H7 (cell line): ENCODE measurements at places on chromosomes 16 and 17. TPM values are rescaled to one million over a fixed set of nuclear protein-coding genes. Genes with fewer than 3 reads are reported as not detected.

Gene KRT17
- 0.07 TPM in 1 of 2 replicates, not detected in the other for total RNA-seq

Gene TMC8
- 0.67 and 3.3 TPM in 2 replicates for total RNA-seq

DNA sequence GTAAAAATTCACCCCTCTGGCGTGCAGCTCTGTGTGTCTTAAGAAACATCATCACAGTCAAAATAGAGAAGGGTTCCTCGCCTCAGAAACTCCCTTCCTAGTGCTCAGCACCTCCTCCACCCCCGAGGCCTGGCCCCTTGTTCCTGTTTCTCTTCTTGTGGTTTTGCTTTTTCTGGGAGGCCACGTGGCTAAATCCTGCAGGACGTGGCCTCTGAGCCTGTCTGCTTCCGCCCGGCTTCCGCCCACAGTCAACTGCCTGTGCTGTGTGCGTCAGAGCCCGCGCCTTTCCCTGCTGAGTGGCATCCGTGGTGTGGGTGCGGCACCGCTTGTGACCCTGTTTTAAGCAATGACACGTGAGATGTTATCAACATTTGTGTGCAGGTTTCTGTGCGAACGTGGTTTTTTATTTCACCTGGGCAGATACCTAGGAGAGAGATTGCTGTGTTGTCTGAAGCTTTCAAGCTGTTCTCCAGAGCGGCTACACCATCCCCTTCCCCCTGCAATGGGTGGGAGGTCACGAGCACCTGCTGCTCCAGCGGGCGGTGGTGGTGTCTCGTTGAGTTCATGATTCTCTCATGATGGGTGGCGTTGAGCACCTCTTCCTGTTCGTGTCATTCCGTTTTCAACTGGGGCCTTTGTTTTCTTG is 21.7 kb downstream of the ACSF3 start:
- no peak for DNase-seq

- DNase-seq = no peak
Measured at GRCh38 chr17:9465210-9465921, 110.3 kb downstream of the STX8 start.

Gene ABCA3
- 6.2 and 6.6 TPM in 2 replicates for total RNA-seq

- peak; percentile 90 for DNase-seq
Measured at GRCh38 chr17:7042501-7043181, 1.3 kb downstream of the SLC16A11 start.

DNA sequence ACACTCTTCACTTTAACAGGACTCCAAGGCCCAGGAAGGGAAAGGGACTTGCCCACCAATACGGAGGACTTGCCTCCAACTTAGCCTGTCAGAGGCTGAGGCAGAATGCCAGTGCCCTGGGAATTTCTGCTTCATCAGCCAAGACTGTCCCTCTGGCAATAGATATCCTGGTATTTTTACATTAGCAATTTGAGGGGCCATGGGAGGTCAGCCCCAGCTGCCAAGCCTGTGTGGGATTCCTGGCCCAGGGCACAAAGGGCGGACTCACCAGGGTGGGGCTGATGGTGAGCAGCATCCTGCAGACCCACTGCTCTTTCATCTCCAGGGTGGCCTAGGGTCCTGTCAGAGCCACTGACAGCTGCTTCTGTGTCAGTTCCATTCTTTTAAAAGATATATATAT is 78.3 kb upstream of the CIBAR2 start:
- peak; percentile 84 for DNase-seq

DNA sequence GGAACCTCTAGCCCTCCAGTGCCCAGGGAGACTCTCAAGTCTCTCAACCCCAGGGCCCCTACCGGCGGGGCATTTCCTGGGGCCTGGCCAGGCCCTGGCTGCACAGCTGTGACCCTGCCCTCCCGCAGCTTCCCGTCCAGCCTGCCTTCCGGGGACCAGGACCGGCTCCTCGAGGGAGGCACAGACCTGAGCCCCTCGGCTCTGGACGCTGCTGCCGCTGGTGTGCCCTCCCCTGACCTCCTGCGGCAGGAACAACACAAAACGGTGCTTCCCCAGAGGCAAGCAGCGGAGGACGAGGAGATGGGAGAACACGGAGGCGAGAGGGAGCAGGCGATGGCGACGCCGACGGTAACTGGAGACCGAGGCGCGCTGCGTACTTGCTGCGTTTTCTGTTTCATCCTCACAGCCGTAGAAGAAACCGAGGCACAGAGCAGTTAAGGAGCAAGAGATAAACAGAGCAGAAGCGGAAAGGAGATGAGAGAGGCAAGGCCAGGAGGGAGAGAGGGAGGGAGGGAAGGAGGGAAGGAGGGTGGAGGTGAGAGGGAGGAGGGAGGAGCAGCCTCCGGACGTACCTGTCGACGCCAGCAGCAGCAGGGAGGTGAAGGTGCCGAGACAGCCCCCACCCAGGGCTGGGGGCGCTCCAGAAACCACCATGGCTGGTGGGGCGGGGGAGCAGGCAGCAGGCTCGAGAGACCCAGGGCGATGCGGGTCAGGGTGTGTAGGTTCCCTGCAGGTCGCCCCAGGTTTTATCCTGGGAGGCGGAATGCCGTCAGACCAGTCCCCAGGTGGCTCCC is at the start of gene PRSS22:
PRSS22 (minus strand) TSS at position 720 of the 794 bp plus-strand sequence; CDS start at position 654, 66 bp downstream.
- peak; percentile 82 for DNase-seq

DNA sequence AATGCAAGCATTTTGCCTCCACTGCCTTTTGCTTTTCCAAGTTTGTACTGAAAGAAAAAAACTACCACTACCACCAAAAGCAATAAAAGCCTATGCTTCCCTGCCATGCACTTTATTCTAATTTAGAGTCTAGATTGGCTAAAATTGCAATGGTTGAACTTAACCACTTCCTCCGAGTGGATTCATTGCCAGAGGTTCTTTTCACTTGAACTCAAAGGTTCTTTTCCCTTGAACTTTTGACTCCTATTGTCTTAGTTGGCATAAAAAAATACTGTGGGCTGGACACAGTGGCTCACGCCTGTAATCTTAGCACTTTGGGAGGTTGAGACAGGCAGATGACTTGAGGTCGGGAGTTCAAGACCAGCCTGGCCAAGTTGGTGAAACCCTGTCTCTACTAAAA is 319.8 kb upstream of the GOT2 start:
- no peak for DNase-seq

DNA sequence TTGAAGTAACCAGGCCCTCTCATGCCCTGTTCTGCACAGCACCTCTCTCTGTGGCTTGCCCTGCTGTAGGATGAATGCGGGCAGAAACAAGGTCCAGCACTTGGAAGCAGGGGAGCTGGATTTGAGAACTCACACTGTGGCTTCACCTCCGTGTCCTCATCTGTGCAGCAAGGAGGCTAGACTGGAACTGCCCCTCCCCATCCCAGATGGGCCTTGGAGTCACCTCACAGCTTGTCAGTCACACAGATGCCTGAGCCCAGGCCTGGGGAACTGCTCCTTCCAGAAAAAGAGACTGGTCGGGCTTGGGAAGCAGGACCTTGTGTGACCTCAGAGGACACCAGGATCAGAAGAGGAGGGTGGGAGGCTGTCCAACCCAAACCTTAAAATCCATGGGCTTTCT is 180.8 kb downstream of the CCT6B start:
- no peak for DNase-seq

Gene KRT36
- total RNA-seq = not detected in 2 replicates

Gene HLF
- 0.22 and 0.55 TPM in 2 replicates for total RNA-seq

- DNase-seq = peak; percentile 90
Measured at GRCh38 chr16:892536-893255, 78.1 kb downstream of the LMF1 start.

Gene PIGQ
- 42.2 and 44.6 TPM in 2 replicates for total RNA-seq

DNA sequence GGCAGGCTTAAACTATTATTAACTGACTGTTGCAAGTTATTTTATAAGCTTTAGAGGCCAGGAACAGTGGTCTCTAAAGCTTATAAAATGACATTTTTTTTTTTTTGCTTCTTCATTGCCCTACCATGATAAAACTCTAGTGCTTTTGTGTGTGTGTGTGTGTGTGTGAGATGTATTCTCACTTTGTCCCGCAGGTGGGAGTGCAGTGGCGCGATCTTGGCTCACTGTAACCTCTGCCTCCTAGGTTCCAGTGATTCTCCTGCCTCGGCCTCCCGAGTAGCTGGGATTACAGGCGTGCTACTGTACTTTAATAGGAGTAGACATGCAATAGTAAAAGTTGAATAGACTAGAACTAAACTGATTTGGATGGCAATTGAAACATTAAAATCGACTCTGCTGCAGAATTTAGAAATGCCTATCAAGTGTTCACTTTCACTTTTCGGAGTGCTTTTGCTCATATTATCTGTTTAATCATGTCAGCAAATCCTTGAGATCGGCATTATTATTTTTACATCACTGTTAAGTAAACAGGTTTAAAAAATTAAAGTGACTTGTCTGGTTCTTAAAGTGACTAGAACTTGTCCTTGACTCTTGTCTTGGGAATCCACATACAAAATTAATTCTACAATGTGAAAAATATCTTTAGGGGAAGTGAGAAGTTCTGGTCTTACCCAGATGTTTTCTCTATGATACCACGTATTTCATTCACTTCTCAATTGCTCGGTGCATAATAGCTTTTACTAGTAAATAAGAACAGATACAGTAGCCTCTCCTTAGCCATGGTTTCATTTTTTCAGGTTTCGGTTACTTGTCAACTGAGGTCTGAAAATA is 8.4 kb upstream of the PCTP start:
- DNase-seq = no peak

Gene CDYL2
- total RNA-seq = 1.6 and 1.8 TPM in 2 replicates

DNA sequence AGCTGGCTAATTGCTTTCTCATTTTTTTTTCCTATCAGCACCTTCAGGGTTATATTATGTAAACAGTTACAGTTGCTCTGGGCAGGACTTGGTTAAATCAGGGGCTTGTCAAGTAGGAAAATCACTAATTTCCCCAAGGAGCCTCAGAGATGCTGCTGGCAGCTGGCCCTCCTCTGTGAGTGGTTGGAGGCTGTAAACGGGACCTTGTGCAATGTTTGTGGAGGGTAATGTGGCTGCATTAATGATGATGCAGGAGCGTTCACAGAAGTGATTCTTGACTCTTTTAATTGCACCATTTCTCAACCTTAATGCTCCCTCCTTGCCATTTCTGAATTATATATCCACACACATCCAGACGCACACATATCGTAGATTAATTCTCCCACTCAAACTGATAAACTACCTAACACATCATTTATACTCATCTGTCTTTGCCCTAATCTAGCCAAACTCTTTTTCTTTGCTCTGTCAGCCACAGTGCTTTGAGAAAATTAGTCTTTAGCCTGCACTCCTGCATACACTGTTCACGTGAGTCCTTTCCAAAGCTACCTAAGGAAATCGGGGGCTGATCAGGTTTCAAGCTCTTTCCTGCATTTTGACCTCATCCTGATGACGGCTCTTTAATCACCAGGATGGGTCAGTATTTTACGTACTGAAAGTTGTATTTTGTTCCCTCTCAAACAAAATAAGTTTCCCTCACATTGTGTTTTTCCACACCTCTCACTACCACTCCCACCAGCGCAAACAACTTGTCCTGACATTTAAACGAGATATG is 154.4 kb upstream of the PIRT start:
- no peak for DNase-seq

DNA sequence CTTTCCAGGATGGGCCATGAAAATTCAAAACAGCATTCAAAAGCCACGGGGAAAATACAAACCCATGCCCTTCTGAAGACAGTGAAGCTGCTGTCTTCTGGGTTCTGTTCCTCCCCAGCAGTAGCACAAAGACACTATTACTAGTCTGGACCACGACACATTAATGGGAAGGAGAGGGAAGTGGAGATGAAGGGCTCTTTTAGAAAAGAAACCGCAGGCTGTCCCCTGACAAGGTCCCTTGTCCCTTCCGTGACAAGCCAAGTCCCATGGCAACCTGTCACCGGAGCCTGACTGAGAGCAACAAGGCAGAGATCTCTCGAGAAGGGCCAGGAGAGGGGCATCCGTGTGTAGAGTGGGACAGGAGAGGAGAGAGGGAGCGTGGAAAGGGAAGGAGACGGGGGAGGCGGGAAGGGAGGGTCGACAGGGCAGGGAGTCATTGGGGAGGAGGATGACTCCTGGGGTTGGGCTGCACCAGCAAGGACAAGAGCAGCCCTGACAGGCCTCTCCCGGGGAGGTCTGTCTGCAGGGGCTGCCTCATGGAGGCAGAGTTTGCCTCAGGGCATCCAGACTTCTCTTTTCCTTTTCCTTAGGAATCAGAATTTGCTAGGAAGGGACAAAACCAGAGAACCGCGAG is 436.2 kb downstream of the SLC39A11 start:
- no peak for DNase-seq

- DNase-seq = no peak
Measured at GRCh38 chr16:86503830-86504229, 6.5 kb upstream of the FOXF1 start.

DNA sequence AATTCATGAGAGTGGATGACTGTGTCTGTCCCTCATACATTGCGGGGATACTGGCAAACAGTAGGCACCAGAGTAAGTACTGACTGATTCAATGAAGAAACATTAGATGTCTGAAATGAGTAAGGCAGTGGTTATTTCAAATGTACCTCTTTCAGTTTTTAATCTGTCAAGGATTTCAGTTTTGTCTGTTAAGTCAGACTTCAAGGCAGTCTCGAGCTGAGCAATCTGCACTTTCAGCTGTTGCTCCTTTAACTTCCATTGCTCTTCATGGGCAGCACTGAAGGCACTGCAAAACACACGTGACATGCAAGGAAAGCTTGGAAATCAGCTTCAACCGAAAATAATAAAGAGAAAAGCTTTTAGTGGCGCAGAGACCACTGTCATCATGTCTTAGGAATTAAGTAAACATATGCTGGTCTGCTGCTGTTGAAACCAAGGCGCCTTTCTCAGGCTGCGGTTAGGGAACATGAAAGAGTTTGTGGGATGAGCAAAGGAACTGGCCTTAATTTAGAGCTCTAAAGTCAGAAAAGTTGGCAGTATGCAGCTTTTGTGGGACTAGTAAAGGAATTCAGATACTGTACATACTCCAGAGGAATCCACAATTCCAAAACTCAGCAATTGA is 38.8 kb downstream of the RPGRIP1L start:
- DNase-seq = no peak

Gene TMEM114
- total RNA-seq = 4.1 TPM in 1 of 2 replicates, not detected in the other

DNA sequence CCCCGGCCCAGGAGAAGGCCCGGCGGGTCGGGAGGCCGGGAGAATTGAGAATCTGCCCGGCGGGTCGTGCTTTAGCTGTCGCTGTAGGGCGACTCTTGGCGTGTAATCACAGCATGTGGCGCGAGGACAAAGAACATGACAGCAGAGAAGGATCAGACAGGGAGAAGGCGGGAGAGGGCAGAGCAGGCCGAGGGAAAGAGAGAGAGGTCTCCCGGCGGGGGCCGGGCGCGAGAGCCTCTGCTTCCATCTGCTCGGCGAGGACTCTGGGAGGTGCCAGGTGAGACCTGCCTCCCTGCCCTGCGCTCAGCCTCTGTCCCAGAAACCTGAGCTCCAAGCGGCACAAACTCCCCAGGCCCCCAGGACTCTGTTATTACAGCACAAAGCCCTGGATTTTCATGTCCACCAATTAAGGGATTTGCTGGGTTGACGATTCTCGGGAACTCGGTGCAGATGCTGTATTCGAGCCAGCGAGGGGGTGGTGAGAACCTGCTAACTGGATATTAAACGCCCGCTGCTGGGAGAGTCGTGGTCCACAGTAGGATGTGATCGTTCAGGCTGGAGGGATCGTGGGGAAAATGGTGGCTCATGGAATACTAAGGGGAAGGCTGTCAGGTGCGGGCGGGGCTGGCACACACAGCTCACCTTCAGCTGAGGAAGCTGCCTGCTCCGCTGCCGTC is 172.0 kb upstream of the CIBAR2 start:
- DNase-seq = peak; percentile 80

Gene TMEM220
- 1.9 and 5.3 TPM in 2 replicates for total RNA-seq

Gene TBC1D3I
- total RNA-seq = 0.26 TPM in 1 of 2 replicates, not detected in the other
